ENCODE measurements at places on chromosomes 3 and 15.

DNA sequence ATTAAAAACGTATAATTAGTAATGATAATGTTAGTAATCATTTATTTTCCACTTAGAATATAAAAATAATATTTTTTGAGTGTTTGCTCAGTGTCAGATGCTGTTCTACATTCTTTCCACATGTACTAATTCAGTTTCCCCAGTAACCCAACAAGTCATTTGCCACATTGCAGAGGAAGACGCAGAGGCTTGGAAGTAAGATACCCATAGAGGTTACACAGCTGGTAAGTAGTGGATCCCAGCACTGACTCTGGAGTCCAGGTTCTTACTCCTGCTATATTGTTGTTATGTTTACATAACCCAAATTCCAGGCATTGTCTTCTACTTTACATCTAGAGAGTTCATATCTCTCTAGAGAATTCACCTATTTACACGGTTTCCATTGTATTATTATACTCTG, 48.2 kb upstream of the MYO5C start:
- no peak for DNase-seq

DNA sequence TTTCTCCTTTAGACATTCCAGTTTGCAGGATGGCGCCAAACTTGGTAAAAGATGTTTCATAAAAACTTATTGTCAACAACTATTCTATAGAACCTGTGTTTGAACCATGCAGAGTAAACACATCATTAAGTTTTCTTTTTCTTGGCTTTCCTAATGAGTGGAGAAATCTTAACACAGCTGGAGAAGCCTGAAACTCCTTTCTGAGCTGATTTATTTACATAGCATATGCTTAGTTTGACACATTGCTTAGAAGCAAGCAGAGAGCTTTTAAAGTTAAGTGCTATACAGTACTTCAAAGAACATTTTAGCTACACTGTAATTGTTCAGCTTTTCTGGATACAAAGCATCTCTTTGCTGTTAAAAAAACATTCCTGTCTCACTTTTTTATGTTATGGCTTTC, 61.0 kb upstream of the PAQR5 start:
- DNase-seq: no peak

GRCh38 chr15:92400980-92401787, 7.5 kb downstream of the ST8SIA2 start:
- DNase-seq: no peak

GRCh38 chr3:118272991-118273390, 761.7 kb downstream of the IGSF11 start:
- no peak for DNase-seq

GRCh38 chr3:194573680-194574437, 59.4 kb downstream of the TMEM44 start:
- no peak for DNase-seq

DNA sequence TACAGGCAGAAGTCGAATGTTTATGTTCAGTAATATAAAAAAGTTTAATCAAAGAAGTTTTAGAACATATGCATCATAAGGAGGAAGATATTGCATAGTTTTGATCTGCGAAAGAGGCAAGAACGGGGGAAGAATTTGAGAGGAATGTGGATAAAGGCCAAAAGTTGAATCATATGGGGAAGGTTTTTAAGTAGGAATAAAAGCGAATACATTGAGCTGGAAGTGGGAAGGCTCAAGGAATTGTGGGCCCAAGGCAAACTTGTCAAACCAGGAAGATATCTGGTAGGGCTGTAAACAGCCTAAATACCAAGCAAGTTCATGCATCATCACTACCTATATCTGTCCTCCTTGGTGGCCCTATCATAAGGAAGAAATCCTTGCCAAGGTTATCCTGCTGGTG, 186.9 kb downstream of the MAGI1 start:
- no peak for DNase-seq

DNA sequence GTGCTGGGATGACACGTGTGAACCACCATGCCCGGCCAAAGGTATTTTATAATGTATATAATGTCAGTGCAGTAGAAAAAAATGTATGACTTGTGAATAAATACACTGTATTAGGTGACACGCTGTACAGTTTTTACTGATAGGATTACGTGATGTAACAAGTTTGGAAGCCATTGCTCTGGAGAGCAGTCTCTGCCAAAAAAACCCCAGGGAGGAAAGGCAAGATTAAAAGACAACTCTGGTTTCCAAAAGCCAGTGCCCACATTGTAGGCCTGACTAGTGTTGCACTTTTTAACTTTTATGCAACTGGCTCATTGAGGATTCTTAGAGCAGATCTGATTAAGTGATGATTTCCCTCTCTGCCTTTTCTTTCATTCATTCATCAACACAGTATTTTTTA, 62.0 kb upstream of the SLC2A2 start:
- no peak for DNase-seq

GRCh38 chr3:72448375-72448823, 399.8 kb downstream of the SHQ1 start:
- no peak for DNase-seq

GRCh38 chr3:139414608-139415224, 25.3 kb upstream of the COPB2 start:
- no peak for DNase-seq

GRCh38 chr15:36914960-36915808, 185.2 kb downstream of the MEIS2 start:
- no peak for DNase-seq

DNA sequence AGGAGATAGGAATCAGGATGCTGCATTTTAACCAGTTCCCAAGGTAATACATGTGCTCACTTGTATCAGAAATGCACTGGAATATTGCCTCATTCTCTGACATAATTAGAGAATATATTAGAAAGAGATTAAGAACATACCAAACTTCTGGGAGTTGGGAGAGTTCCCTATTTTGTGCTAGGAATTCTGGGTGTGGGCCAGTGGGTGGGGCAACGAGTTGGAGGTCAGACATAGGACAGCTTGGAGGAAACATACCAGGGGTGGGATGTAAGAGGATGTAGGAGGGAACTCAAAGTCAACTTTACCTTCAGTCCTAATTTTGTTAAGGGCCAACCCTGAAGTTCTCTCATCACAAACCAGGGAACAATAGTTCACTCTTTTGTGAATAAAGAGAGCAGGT, 83.6 kb downstream of the SLC7A14 start:
- no peak for DNase-seq

All from posterior vena cava (tissue), 2 donors.